ENCODE measurements at places on chromosomes 11 and 22.

DNA sequence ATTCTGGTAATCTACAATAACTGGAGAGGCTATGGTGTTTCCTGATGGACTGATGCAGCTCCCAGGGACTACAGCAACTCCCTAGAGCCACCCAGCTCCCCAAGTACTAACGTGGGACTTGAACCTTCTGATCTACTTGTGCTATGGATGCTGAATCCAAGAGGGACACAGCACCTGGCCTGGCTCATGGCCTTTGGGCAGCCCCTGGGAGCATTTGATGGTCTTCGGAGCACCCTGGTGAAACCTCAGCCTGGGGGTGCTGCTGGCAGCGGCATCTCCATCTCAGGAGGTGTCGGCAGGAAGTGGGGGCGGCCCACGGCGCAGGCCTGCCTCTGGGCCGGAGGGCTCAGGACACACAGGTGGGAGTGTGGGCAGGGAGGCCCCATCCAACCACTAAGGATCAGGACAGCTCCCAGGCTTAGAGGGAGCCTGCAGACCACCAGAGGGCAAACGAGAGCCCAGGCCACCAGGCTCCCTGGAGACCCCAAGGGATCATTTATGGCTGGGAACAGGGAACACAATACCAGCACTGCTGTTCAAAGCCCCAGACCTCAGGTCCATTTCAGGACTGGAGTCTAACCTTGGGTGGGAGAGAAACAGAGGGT is 8.7 kb downstream of the EHD1 start:
- DNase-seq = no peak

DNA sequence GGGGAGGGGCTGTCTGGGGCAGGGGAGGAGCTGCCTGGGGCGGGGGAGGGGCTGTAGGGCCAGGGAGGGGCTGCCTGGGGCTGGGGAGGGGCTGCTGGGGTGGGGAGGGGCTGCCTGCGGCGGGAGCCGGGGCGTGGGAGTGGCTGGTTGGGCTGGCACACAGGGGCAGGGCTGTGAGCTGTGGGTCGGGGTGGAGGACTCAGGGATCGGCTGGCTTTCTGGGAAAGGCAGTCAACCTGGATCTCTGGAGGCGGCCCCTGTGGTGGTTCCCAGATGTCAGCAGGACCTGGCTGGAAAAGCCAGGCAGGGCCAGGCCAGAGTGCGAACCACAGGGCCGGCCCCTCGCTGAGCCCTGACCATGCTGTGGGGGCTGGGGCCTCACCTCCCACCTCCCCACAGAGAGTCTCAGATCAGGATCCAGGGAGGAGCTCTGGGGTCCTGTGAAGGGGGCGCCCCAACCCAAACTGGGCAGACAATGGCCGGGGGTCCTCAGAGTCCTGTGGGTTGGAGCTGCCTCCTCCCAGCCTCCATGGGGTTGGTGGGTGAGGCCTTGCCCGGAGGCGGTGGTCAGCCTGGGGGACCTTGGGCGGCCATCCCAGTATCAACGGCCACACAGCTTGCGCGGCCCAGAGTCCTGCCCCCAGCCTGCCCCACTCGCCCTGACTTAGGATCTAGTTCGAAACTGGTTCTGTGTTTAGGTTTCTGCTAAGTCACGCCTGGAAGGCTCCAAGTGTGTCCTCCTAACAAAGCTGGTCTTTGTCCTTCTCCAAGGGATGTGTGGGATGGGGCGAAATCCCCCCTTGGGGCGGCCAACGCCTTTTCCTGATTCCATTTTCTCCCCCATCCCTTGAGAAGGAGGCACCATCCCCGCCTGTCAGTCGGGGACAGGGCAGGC is 1.9 kb downstream of the MUC5B start:
- DNase-seq = no peak

DNA sequence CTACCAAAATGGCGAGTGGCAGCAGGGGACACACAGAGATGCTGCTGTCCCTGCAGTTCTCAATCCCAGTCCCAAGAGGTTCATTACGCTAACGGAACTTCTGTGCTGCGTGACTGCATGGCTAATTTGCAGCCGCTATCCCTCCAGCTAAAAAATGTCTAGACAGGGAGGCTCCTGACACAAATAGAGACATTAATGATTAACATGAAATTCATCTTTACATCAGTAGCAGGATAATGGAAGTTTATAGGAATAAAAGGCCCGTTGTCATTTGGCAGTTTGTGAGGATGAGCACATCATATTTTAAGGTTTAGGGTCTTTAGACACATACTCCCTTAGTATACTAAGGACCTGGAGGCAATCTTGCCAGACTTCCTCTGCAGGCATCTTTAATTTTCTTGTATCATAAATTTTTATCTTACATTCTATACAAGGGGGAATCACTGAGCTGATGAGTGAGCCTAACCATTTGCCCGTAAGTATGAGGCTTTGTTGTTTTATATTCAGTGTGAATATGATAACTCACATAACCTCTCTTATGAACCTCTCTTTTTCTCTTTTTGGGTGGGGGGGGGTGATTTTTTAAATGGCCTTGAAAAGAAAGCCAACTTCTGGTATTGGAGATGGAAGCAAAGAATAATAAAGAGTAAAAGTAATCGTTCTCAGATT is 99.8 kb upstream of the OR9G4 start:
- DNase-seq = no peak

DNA sequence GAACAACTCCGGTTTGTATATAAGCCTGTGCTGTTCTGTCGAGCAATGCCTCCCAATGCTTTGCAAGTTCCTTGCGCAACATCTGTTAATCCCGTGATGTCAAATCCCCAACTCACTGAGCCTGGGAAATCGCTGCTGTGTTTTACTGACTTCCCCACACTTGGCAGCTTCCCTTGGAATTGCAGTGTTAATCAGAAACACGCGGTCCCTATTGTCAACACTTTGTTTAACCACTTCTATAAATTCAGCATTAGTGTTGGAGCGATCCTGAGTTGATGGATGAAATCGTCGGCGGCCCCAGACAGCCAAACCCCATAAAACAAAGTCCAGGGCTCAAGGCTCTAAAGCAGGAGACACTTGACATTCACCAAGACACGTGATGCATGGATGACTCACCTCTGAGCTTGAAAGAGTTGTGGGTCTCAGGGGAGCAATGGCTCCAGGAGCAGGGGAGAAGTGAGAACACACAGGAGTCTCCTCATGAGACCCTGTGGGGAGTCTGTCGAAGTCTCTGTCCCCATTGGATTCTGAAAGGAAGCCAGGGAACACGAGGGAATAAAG is 555.3 kb downstream of the MIAT start:
- peak; percentile 100 for DNase-seq

GRCh38 chr11:114213622-114214021 is 82.6 kb upstream of the NNMT start:
- no peak for DNase-seq

- DNase-seq = no peak
Measured at GRCh38 chr11:72685560-72686480, 11.6 kb upstream of the PDE2A start.

DNA sequence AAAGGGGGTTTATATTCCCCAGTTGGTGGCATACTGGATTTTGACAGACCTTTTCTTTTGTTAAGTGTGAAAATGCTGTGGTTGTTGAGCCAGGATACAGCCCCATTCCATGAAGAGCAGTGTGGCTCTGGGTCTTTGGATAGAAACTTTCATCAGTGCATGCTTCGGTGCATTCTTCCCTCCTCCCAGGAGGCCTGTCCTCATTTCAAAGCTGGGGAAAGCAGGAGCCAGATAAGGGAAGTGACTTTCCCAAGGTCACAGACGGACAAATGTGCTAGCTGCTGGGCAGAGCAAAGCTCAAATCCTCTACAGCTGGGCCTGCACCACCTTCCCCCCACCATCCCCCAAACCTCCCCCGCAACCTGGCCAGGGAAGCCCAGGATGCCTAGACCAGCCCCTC is 184.5 kb upstream of the NTM start:
- DNase-seq = no peak

GRCh38 chr11:46889689-46890475 is 28.5 kb downstream of the LRP4 start:
- peak; percentile 26 for DNase-seq

DNA sequence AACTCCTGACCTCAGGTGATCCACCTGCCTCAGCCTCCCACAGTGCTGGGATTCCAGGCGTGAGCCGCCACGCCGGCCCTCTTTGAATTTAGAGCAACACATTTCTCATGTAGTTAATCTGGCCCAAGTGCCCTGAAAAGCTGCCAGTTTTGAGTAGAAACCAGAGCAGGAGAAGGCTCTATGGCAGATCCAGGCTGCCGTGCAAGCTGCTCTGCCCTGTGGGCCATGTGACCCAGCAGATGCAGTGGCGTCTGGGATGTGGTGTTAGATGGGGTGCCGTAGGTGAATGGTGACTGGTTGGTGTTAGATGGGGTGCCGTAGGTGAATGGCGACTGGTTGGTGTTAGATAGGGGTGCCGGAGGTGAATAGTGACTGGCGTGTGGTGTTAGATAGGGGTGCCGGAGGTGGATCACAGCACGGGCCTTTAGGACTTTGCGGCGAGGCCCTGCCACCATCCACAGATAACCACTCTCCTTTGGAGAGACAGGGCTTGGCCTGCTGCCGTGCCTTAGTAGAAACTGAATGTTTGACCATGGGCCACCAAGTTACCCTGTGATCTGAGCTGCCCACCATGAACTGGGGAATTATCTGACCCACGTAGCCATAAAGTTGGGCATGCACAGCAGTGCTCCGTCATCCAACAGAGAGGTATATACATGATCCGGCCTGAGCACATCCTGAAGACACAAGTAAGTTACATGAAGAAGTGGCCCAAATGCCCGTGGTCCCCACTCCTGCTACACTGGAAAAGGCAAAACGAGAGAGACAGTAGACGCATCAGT is 32.7 kb downstream of the ASCL2 start:
- no peak for DNase-seq

GRCh38 chr11:110921742-110922521 is 209.7 kb upstream of the ARHGAP20 start:
- peak; percentile 67 for DNase-seq

DNA sequence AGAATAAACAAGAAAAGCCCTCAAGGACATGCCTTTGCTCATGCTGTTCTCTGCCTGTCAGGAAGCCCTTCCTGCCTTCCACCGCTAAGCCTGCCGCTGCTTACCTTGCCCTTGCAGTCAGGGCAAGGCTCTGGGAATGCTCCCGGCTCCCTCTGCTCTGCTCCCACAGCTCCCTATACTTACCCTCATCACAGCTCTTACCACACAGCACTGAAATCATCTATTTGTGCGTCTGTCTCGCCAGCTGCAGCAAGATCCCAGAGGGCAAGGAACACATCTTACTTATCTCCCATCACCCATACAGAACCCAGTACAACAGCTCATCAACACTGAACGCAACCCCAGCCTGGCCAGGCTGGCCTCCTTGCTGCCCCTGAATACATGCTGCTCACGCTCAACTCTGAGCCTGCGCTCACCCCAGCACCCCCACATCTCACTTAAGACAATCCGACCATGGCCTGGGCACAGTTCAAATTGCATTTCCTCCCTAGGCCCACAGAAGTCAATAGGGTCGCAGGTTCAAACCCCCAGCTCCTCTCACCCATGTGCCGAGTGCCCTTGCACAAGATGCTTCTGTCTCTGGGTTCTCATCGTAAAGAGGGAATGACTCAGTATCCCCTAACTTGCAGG is 161.8 kb downstream of the IGLL1 start:
- no peak for DNase-seq

GRCh38 chr11:64102005-64102738 is 63.7 kb downstream of the MACROD1 start:
- no peak for DNase-seq

DNA sequence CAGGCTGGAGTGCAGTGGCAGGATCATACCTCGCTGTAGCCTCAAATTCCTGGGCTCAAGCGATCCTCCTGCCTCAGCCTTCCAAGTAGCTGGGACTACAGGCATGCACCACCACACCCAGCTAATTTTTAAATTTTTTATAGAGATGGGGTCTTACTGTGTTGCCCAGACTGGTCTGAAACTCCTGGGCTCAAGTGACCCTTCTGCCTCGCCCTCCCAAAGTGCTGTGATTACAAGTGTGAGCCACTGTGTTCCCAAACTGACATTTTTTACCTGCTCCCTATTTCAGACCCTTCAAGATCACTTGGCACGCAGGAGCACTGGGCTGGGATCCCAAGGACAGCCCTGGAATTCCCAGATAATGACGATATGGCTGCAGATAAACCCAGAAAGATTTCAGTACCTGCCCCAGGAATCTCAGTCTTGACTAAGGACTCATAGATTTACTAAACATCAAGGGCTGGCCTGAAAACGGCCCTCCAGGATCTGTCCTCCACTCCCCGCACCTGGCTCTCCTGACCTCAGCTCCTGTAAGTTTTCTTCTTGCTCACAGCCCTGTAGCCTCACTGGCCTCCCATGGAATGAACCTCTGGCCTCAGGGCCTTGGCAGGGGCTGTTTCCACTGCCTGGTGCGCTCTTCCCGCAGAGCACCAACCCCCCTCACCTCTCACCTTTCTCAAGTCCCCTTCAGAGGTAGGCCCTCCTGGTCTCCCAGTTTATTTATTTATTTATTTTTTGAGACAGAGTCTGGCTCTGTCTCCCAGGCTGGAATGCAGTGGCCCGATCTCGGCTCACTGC is 3.6 kb upstream of the CSNK1E start:
- no peak for DNase-seq

GRCh38 chr22:32354360-32355351 is 3.0 kb upstream of the RFPL3 start:
- peak; percentile 13 for DNase-seq

DNA sequence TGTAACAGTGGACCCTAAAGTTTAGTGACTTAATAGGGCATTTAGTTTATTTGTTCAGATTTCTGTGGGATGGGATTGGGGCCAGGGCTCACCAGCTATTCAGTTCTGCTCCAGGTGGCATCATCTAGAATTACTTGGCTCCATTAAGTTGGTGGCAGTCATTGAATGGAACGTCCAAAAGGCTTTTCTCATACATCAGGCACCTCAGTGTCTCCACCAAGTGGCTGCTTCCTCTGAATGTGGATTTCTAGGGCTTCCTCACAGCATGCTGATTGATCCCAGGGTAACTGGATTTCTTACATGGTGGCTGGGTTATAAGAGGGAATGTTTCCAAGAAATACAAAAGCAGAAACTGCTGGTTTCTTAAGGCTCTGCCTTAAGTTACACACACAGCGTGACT is 34.7 kb downstream of the USP47 start:
- no peak for DNase-seq

DNA sequence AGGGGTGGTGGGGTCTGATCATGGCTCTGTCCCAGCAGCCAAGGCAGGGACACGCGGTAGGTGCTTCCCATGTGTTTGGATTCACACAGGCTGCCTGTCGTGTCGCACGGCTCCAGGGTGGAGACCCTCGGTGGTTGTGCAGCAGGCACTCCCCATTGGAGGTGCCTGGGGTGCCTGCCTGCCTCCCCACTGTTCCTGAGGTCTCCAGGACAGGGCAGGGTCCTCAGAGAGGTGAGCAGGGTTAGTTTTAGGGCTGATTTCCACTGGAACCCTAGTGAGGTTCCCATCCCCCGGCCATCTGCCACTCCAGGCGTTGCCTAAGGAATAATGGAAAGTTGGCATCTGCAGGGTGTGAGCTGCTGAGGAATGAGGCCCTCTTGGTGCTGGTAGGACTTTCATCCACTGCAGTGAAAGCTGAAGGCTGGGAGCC is 32.3 kb downstream of the OSBPL5 start:
- DNase-seq = no peak

- DNase-seq = peak; percentile 3
Measured at GRCh38 chr11:127023991-127024390, 23.4 kb upstream of the KIRREL3 start.

GRCh38 chr11:65327021-65327420 is 6.6 kb upstream of the DPF2 start:
- DNase-seq = no peak

Data from astrocyte (in vitro differentiated cells and primary cell).